Activated T-helper 1 cell treated with anti-CD3 and anti-CD28 coated beads, Interleukin-12 subunit alpha, Interleukin-12 subunit beta, Interleukin-2, Interleukin-4 antibody, amounts not matched to agents 30 ng/mL and 10 ng/mL and 1 ng/mL, durations not matched to agents 14 hours and 24 hours and 36 hours (primary cell): ENCODE measurements at places on chromosomes 4 and X. TPM values are rescaled to one million over a fixed set of nuclear protein-coding genes. Genes with fewer than 3 reads are reported as not detected.

GRCh38 chr4:26088433-26088928 lies 174.5 kb downstream of the SMIM20 start:
- H3K4me1 ChIP-seq, result peaks cover 68% of the 10 kb centered on the region
- peak overlapping the region; percentile 71 for H3K4me3 ChIP-seq
- peak; percentile 34 for DNase-seq
- peak overlapping the region; percentile 94 for H3K27ac ChIP-seq

DNA sequence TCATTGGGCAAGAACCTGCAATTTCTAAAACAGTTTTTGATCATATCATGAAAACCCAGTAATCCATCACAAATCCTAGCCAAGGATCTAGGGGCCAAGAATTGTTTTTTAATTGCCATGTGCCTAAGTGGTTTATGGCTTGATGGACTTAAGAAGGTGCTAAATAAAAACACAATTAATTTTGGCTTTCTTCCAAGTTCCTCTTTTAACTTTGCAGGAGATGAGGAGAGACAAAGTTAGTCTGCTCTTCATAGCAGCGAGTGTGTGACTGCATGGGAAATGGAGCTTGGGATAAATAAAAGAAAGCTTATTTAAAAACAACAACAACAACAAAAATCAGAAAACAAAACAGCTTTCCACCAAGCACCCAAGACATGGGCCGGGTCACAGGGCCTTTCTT lies 41.4 kb downstream of the ARHGEF9 start:
- H3K27ac ChIP-seq, result no peak overlapping the region
- peaks cover 83% of the 10 kb centered on the region for H3K4me1 ChIP-seq
- no peak for DNase-seq
- peak overlapping the region; percentile 37 for H3K4me3 ChIP-seq
- peaks cover 7% of the 10 kb centered on the region for H3K36me3 ChIP-seq

- H3K27me3 ChIP-seq, result peaks cover 2% of the 10 kb centered on the region
- H3K4me3 ChIP-seq, result no peak overlapping the region
- no peak overlapping the region for H3K27ac ChIP-seq
- peaks cover 18% of the 10 kb centered on the region for H3K4me1 ChIP-seq
- no peak for DNase-seq
These were observed 99.5 kb downstream of the EFHC2 start for GRCh38 chrX:44244008-44244407.

Gene NCAPG
- 43.7 and 46.3 TPM in 2 replicates for total RNA-seq
